ENCODE measurements at places on chromosomes 1 and 21.

GRCh38 chr1:116833718-116834117 is 76.0 kb upstream of the PTGFRN start:
- no peak overlapping the region for H3K27ac ChIP-seq
- no peaks in the 10 kb centered on the region for H3K27me3 ChIP-seq
- H3K4me1 ChIP-seq: no peaks in the 10 kb centered on the region
- H3K4me3 ChIP-seq: no peak overlapping the region
- DNase-seq: no peak

GRCh38 chr1:62689524-62689923 is 1.3 kb upstream of the DOCK7 start:
- DNase-seq: no peak
- H3K27ac ChIP-seq: no peak overlapping the region
- H3K27me3 ChIP-seq: peaks cover 5% of the 10 kb centered on the region
- H3K4me1 ChIP-seq: peaks cover 6% of the 10 kb centered on the region
- H3K4me3 ChIP-seq: peak overlapping the region; percentile 86

GRCh38 chr21:34911360-34911759 is 137.7 kb downstream of the RUNX1 start:
- peaks cover 12% of the 10 kb centered on the region for H3K36me3 ChIP-seq
- H3K4me1 ChIP-seq: peaks cover 17% of the 10 kb centered on the region
- H3K27ac ChIP-seq: no peak overlapping the region
- DNase-seq: no peak

DNA sequence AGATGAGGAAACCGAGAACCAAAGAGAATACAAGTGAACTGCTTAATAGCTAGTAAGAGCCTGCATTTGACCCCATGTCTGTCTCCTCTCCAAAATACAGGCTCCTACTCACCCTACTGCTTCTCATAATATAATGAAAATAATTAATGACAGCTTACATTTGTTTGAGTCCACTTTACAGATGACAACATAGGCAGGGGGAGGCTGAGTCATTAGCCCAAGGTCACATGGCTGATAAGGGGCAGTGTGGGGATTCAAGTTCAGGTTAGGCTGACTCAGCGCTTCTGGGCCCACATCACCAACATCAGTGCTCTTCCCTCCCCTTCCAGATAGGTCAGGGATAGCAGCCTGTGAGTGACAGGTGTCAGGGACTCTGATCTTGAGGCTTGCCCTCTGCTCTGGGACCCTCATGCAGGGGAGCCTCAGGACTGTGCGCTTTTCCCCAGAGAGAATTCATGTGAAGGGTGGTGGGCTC is 16.2 kb downstream of the AZIN2 start:
- no peak overlapping the region for H3K27ac ChIP-seq
- H3K36me3 ChIP-seq: no peaks in the 10 kb centered on the region
- peaks cover 19% of the 10 kb centered on the region for H3K4me1 ChIP-seq
- no peaks in the 10 kb centered on the region for H3K27me3 ChIP-seq
- H3K4me3 ChIP-seq: no peak overlapping the region
